Fibroblast of lung (primary cell): ENCODE measurements at places on chromosomes 11 and 22. TPM values are rescaled to one million over a fixed set of nuclear protein-coding genes. Genes with fewer than 3 reads are reported as not detected.

The TBX1 gene
- polyA plus RNA-seq = not detected in 2 replicates

The OR4X1 gene
- not detected in 2 replicates for polyA plus RNA-seq

The CARNS1 gene
- polyA plus RNA-seq = 0.02 and 0.05 TPM in 2 replicates

The NRIP3 gene
- 11.7 and 13.9 TPM in 2 replicates for polyA plus RNA-seq

The SPTBN2 gene
- polyA plus RNA-seq = 0.09 and 0.53 TPM in 2 replicates

The BCO2 gene
- 0.36 and 0.42 TPM in 2 replicates for polyA plus RNA-seq

The NXPE2 gene
- not detected in 2 replicates for polyA plus RNA-seq

The METTL15 gene
- polyA plus RNA-seq = 8.8 and 9.9 TPM in 2 replicates

DNA sequence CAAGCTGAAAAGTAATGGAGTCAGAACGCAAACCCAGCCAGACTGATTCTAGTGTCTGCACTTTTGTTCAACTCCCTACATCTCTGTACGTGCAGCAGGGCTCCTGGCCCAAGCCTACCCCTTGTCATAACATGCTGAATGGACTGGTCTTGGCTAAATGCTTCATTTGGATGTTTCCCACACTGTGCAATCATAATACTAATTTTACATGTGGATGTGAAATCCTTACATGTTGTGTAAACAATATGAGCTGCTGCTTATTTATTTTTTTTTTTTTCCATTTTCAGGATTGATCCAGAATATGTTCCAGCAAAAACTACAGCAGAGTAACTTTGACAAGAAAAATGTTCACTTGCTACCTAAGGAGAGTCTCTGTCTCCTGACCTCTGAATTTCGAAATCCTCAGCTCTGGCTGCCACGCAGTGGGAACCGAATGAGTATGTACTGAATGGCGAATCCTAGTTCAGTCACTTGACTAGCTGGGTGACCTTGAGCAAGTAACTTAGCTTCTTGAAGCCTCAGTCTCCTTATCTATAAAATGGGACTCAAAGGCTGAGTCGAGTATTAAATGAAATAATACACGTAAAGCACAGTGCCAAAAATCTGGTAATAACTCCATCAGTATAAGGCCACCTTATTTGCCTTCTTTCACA, 133.4 kb downstream of the EHF start:
- peak; percentile 92 for DNase-seq

GRCh38 chr11:80084608-80085007, 643.8 kb upstream of the TENM4 start:
- DNase-seq = no peak

DNA sequence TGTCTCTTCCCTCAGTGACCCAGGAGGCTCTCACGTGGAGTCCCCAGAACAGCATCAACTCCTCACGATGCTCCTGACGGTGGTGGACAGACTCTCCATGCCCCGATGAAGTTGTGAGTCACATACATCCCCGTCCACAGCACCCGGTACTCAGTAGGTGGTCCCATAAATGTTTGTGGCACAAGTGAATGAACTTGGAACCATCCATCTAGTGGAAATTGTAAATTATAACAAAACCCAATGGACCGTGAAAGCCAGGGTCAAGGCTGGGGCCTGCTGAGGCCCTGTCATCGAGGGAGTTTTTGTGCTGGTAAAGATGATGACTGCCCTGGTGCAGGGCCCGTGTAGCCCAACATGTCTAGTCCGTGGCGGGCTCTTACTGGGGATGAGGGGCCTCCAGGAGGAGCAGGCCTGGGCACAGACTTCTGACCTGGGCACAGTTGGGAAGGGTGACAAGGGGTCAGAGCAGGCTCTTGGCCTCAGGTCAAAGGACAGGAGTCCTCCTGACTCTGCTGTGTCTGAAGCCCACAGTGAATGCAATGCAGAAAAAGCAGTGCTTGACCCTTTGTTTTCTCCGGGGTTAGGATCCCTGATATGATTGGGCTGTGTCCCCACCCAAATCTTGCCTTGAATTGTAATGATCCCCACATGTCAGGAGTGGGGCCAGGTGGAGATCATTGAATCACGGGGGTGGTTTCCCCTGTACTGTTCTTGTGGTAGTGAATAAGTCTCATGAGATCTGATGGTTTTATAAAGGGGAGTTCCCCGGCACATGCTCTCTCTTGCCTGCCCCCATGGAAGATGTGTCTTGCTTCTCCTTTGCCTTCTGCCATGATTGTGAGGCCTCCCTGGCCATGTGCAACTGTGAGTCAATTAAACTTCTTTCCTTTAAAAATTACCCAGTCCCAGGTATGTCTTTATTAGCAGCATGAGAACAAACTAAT, 20.0 kb upstream of the SMIM38 start:
- DNase-seq = no peak

DNA sequence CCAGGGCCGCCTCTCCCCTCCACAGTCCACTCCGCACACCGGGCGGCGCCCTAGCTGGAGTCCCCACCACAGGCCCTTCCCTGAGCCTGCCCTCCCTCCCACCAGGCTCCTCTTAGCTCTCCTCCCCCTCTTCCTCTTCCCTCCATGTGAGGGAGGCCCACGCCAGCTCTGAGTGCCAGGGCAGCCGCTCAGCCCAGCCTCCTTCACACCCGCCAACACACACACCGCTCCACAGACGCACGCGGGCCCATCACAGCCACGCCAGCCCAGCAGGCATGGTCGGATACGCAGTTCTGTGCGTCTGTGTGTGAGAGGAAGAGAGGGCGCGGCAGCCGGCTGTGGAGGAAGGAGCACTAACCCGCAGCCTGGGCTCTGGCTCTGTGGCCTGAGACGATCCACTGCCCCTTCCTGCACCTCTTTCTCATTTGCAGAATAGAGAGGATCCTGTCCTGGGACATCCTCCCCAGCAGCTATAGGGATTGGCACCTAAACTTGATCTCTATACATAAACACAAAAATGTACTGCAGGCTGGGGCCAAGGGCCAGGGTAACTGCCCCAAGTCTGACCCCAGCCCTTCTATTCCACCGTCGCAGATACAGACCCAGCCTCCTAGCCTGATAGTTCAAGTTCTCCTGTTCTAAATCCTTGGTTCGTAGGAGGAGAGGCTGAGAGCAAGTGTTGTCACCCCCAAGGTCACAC, 3.5 kb downstream of the CHRM4 start:
- DNase-seq = no peak

GRCh38 chr11:68977781-68978625, 2.8 kb downstream of the MRGPRD start:
- DNase-seq = no peak

- DNase-seq = peak; percentile 41
Observed at GRCh38 chr11:128725630-128726319, 31.9 kb downstream of the FLI1 start.

- DNase-seq = peak; percentile 77
Observed at GRCh38 chr11:126339863-126340434, 15.5 kb upstream of the ST3GAL4 start.

GRCh38 chr11:119772076-119772475, 43.1 kb upstream of the NECTIN1 start:
- DNase-seq = no peak

DNA sequence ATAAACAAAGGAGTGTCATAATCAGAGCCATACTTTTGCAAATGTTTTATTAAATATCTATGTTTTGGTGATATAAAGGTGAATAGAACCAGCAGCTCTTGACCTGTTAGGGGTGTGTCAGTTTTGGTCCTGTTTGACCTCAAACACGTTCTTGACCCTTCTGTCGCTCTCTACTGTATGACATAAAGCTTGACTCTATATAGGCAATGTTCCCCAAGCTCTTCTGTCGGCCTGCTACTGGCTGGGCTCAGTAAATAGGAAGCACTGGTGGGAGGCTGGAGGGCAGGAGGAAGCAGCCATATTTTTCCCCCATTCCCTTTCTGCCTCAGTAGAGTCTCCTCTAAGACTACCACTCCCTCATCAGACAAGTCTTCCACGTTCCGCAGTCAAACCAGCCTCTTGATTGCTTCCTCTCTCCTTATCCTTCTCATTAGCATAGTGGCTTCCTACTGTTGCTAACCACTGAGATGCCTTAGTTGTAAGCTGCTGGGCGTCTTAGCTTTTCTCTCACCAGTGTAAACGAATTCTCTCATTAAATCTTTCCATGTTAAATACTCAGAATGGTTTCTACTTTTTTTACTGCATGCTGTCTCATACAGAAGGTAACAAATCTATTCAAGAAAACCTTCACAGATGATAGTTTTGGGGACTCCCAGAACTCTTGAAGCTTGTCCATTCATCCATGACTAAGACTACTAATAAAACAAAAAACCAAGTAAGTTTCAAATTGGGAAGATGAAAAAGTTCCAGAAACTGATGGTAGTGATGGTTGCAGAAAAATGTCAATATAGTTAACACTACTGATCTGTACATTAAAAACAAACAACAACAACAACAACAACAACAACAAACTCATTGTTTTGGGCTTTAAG, 3.3 kb downstream of the NPAT start:
- no peak for DNase-seq

GRCh38 chr11:66595245-66595904, 2.4 kb downstream of the CCS start:
- peak; percentile 57 for DNase-seq

DNA sequence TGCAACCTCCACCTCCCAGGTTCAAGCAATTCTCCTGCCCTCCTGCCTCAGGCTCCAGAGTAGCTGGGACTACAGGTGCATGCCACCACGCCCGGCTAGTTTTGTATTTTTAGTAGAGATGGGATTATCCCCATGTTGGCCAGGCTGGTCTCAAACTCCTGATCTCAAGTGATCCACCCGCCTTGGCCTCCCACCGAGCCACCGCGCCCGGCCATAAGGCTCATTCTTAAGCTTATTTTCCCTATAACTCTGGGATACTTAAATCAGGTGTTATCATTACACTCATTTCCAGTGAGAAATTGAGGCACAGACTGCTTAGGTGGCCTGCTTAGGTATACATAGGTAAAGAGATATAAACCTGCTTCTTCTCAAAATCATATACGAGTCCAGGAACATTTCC, 188.3 kb upstream of the MTNR1B start:
- DNase-seq = no peak
